Activated T-cell treated with anti-CD3 and anti-CD28 coated beads, Interleukin-2, amount 50 U/mL, for 48 hours (primary cell): ENCODE measurements at places on chromosomes 5 and 9.
A peak's percentile ranks its signal among the peaks of the same experiment; 100 is the strongest.

GRCh38 chr5:55343107-55343506 is 35.3 kb downstream of the MTREX start:
- DNase-seq = no peak

- DNase-seq = no peak
Measured at GRCh38 chr5:28710360-28710759, 1672.0 kb upstream of the CDH9 start.

DNA sequence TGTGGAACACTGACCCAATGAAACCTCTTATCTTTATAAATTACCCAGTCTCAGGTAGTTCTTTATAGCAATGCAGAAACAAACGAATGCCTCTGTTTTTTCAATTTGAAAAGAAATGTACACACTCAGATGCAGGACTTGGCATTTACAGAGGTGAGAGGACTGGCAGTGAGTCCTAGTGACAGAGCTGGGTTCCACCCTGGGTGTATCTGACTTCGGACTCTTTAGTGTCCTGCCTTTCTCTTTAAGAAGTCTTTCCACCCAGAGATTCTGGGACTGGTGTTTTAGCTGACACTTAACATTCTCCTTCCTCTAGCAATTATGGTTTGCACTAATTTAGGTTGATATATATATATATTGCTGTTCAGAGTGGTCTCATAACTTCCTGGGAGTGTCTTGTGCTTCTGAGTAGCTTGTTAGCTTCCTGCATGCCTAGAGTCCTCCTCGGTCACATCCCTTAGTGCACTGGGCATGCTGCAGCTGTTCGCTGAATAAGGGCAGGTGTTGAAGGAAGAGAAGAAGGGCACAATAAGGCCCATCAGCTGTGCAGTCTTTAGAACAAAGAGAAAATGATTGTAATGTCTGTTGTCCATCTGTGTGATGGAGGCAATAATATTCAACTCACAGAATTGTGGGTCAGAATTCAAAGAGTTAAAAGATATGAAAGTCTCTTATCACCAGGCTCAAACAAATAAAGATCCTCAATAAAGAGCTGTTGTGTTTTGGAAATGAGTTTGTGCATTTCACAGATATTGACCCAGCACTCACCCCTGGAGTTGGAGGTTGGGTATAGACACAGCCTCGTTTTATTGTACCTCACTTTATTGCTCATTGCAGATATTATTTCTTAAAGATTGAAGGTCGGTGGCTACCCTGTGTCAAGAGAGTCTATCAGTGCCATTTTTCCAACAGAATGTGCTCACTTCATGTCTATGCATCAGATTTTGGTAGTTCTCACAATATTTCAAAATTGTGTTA is 187.1 kb downstream of the TRIM32 start:
- DNase-seq = no peak

DNA sequence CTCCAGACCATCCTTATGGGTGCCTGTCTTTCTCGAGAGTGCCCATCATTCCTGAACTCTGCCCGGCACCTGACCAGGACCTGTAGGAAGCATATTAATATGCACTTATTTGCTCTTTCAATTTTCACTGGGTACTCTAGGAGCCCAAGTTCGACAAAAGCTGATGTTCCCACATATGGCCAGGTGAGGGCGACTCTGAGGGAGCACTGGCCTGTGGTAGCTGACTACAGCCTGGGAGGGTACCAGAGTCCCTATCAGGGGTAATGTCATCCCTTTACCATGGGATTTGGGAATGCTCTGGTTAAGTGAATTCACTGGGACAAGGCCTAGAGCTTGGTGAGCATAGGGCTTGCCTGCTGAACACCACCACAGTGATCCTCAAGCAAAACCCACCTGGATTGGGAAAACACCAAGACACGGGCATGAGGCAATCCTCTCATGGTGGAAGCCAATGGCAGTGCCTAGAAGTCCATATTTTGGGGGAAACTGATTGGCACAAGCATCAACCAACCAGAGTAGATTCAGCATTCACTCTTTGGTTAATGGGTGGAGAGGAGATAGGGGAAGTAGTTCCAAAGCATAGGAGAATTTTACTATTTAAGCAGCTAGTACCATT is 112.2 kb downstream of the MTX3 start:
- DNase-seq = peak; percentile 72

DNA sequence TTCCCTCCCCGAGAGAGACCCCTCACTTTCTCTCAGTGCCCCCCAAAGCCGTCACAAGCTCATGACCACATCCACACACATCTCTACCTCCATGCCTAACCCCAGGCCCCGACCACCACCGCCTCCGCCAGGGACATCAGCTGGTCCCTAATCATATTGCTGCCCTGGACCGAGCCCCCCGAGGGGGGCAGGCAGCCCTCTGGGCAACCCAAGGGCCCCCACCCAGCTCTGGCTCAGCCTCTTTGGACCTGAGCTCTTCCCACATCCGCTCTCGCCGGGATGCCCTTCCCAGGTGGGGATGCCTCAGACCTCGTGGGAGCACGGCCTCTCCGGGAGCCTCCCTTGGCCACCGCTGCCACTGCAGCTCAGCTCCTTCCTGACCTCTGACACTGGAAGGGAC is 18.5 kb downstream of the LHX3 start:
- DNase-seq = no peak

DNA sequence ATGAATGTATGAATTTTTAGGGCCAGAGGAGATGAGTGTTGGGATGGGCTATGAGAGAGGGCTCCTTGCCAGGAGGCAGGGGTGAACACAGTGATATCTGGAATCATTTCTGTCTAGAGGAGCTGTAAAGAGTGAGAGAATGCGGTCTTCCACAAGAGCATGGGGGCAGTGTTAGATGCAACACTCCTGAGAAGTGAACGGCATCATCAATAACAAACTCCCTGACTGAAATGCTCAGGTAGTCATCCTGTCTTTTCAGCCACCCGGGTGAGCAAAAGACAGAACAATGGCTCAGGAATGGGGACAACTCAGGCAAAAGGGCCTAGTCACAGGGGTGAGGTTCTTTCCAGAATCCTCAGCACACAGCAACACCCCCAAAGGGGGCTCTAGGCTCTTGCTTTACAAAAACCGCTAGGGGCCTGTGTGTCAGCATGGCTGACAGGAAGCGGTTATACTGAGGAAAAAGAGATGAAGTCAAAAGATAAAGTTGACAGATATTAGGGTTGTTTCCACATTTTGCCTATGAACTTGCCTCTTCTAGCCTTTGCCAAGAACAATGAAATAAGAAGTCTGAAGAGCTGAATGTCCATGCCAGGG is 104.6 kb upstream of the LRRTM2 start:
- DNase-seq = peak; percentile 51
